ENCODE measurements at places on chromosomes 7 and 10.

DNA sequence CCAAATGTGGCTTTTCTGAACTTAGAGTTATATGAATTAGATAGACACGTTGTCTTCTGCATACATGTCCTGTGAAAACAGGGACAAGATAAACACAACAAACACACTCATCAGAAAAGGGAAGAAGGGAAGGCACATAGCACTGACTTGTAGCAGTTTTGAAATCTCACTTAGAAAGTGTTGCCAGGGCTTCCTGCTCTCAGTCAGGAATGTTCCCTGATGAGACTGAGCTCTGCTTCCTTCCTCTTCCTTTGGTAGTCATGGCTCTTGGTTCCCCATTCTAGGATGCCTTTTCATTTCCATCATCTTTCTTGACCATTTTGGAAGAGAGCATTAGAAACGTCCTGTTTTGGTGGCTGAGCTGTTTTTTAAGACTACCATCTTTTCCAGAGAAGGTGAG, 233.8 kb upstream of the LYZL1 start:
- no peak for DNase-seq

GRCh38 chr7:10239695-10240345, 733.9 kb upstream of the PHF14 start:
- DNase-seq, result no peak

DNA sequence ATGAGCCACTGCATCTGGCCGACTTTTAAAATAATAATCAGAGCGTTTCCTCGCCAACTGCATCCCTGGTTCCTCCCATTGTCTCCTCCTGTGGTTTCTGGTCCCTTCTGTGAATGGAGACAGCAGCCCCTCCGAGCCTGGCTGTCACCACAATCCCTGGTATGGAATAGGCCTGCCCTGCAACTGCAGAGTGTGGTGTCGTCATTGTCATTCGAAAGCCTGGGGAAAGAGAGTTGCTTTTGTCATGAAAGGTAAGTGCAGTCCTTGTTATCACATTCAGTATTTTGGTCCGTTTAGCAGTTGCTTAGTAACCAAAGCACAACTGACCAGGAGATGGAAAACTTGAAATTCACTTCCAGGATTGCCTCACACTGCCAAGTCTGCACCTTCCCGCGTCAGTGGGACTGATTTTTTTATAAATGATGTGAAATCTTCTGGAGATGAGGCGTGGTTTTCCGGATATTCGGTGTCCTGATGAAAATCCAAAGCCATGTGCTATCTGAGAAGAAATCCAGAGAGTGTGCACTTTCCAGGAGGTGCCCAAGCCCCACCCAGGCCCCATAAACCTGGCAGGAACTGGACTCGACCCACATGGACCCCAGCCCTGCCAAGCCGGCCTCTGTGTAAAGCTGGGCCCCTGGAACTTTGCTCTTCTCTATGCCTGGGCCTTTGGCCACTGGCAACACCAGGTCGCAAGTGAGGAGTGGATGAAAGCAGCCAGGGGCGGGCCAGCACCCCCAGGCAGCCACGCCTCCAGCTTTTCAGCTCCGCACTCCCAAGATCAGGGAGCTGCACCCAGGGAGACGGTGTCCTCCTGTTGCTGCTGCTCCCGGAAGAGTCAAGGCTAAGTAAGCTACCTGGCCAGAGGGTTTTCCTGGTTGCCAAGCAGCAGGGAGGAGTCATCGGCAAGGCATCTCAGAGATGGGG, 133.7 kb upstream of the SH2B2 start:
- DNase-seq, result no peak

GRCh38 chr7:131554880-131555516, 1.4 kb downstream of the PODXL start:
- DNase-seq, result no peak

GRCh38 chr10:45420453-45421192, 46.6 kb downstream of the ALOX5 start:
- peak; percentile 26 for DNase-seq
